ENCODE measurements at places on chromosomes 2 and 18.

DNA sequence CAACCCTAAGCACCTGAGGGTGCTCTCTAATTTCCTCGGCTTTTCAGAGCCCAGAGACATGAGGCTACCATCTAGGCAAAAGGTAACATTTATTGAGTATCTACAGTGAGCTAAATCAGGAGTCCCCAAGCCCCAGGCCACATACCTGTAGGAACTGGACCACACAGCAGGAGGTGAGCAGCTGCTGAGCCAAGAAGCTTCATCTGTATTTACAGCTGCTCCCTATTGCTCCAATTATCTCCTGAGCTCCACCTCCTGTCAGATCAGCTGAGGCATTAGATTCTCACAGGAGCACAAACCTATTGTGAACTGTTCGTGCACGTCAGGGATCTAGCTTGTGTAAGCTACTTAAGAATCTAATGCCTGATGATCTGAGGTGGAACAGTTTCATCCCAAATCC lies 70.2 kb downstream of the RND3 start:
- DNase-seq = no peak

DNA sequence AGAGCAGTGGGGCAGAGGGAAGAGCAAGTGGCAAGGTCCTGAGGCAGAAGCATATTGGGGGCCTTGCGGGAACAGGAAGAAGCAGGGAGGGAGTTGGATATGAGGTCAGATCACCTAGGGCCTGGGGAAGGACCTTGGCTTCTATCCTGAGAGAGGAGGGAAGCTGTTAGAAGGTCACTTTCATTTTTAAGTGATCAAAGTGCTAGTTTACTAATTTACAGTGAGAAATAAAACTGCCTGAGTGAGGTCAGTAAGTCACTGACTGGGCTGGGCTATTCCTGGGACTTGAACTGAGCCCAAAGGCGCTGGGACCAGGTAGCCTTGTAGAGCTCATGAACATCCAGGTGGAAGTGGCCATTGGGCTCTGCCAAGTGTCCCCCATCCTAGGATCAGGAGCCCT lies 76.6 kb upstream of the B3GNT7 start:
- DNase-seq = no peak

GRCh38 chr2:112547333-112547732 lies 5.1 kb downstream of the POLR1B start:
- no peak for DNase-seq

GRCh38 chr2:106975641-106976040 lies 89.7 kb upstream of the ST6GAL2 start:
- DNase-seq = no peak

DNA sequence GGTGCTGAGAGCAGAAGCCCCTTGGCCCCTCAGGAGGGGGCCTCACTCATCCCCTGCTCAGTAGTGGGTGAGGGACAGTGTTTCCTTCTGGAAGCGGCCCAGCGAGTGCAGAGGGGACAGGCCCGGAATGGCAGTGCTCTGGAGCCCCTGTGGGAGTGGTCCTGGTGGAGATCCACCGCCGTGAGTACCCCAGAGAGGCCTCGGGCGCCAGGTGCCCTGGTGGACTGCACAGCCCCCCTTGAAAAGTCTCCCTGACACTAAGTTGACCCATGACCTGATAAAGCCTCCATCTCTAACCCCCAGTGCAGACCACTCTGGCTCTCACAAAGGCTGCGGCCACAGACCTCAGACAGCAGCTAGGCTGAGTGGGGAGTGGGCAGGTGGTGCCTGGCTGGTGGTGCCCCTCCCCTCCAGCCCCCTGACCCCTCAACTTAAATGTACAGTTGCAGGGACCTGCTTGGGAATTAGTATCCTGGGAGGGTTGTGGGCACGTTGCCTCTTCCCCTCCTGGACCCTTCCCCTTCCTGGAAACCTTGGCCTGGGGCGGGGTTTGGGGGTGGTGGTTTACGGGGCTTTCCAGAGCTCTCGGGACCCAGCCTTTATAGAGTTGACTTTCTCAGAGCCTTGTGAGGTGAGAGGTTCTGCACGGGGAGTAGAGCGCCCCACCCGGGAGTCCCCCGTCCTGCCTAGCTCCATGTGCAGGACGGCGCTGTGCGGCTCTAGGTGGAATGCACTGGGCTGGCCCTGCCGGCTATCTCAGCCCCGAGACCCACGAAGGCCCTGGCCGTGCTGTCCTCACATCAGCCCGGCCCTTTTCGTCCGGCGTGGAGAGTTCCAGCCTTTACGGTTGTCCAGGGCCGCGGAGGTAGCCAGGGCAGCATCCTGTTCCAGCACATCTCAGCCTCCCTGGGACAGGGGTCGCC lies 62.7 kb downstream of the RTP5 start:
- no peak for DNase-seq

Data from CD4-positive, alpha-beta T cell treated with Interleukin-4 for 1 hour (primary cell).